ENCODE measurements at places on chromosomes 4 and X.
A peak's percentile ranks its signal among the peaks of the same experiment; 100 is the strongest.

DNA sequence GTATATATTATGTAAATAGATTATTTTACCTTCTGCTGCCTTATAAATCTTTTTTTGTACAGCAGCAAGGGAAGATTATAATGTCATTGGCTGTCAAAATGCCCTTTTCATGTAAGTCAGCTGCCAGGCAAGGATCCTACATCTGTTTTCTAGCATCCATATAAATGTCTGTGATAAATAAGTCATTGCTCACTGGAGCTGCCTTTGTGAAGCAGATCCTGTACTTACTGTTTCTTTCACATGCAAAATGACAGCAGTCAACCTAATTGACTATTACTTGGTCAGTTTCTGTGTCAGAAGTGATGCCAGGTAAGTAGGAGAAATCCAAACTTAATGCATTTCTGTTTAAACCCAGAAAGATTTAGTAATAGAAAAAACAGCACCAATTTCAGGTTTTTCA is 620.7 kb downstream of the RPA4 start:
- DNase-seq = no peak

DNA sequence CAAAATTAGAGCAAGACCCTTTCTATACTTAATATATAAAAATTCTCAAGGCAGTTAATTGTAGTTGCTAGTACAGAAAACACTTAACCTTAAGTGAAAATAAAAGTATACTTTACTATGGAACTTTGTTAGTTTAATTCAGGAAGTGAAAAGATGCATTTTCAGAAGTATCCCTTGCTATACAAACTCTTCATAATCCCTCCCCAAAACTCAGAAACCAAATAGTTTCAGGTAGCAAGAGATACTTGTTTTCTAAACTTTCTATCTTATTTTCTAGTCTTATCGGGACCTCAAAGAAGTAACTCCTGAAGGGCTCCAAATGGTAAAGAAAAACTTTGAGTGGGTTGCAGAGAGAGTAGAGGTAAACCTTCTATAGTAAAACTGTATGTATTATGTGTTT is 14.3 kb downstream of the PAICS start:
- DNase-seq = no peak

DNA sequence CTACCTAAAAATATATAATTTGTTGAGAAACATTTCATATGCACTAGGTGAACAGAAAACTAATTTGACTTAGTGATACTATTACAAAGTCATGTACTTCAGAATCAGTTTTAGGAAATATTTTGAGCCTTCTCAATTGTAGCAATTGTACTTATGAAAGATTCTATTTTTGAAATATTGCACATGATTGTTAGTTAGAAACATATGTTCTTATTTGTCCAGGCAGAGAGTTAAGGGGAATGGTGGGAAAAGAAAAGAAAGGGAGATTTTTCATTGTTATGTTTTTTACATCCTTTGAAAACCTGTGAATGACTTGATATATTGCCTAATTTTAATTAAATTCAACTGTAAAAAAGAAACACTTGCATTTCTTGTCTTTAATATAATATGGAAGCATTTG is 66.0 kb downstream of the GLRB start:
- no peak for DNase-seq

- DNase-seq = no peak
These were observed 28.0 kb downstream of the HMX1 start for GRCh38 chr4:8843597-8843996.

GRCh38 chr4:139007640-139008039 is 7.9 kb upstream of the NOCT start:
- DNase-seq = no peak

DNA sequence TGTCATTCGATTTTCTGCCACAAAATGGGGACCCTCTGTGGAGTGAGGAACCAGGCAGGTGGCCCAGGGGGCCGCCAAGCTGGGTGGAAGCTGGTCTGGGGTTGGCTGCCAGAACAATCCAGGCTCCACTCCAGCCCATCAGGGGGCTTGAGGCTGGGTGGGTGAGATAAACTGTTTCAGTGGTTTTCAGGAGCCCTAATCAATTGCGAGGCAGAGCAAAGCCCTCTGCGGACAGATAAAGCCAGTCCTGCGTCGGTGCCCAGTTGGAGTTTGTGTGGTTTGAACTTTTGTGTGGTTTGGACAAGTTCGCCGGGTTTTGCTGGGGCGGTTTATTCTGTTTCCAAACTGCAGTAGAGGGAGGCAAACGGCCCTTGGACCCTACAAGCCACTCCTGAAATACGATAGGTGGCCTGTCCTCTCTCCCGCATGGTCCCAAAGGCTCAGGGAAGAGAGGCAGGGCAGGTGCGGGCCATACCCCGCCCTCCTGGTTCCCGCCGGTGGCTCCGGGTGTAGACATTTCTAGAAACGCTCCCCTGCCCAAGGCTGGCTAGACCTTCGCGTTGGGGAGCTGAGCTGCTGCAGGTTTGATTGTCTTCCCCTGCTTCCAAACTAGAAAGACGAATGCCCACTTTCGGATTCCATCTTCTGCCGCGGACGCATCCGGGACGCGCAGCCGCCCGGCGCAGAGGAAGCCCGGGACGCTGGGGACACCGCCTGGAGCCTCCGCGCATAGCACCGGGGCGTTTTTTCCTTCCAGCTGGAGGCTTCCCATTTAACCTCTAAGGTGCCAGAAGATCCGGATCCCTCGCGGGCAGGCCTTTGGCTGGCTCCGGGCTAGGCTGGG is 169.0 kb upstream of the BCOR start:
- DNase-seq = peak; percentile 22

GRCh38 chr4:182231496-182231895 is 11.7 kb upstream of the TENM3 start:
- DNase-seq = no peak

DNA sequence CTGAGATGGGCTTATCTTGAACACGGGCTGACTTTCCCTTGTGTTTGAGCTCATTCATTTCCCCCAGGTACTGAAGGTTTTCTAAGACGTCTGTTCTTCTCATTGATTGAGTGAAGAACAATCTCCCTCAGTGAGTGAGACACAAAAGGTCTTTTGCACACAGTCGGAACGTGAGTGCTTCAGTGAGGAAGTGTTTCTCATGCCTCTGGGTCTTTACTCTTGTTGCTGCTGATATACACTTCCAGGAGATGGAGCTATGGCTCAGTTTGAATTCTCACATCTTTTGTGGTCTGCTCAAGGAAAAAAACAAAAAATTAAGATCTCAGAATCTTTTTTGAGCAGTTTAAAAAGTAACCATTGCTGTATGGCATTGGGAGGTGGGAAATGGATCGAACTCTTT is 981.9 kb upstream of the TENM3 start:
- DNase-seq = no peak

DNA sequence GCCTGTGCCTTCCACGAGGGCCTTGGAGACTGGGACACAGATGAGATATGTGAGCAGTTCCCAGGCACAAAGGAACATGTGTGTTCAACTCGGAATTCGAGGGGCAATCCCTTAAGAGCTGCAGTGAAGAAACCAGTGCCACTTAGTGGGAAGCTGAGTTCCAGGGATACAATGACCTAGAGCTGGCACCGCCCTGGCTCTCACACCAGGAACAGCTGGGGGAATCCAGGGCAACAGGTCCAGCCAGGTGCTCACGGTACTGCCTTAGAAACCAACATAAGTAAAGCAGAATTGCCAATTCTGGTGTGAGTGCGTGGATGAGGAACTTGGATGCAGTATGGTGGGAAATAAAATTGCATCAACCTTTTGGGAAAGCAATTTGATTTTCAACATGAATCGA is 122.9 kb downstream of the AFAP1 start:
- no peak for DNase-seq

DNA sequence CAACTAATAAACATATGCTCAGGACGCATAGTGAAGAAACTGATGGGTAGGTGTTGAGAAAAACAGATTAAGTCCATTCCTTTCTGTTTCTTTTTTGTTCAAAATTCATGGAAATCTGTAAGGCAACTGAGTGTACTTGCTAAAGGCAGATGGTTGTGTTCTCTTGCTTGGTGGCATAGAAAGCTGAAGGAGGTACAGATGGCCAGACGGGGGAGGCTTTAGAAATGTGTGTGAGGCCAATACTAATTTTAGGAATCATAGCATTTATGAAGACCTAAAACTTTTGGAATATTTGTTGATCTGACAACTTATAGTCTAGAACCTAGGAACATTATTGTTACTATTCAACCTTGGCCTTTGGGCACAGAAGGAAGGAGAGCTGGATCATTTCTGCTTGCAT is 56.8 kb upstream of the EMCN start:
- no peak for DNase-seq

GRCh38 chr4:22072726-22073125 is 124.2 kb upstream of the KCNIP4 start:
- DNase-seq = no peak
